ENCODE measurements at places on chromosomes 6 and 20.

GRCh38 chr6:99184696-99185095 is 164.8 kb downstream of the FAXC start:
- no peak for DNase-seq

- peak; percentile 19 for DNase-seq
Observed at GRCh38 chr20:44422083-44422482, 53.6 kb upstream of the TTPAL start.

- peak; percentile 41 for DNase-seq
Observed at GRCh38 chr20:12928358-12928754, 80.4 kb upstream of the SPTLC3 start.

DNA sequence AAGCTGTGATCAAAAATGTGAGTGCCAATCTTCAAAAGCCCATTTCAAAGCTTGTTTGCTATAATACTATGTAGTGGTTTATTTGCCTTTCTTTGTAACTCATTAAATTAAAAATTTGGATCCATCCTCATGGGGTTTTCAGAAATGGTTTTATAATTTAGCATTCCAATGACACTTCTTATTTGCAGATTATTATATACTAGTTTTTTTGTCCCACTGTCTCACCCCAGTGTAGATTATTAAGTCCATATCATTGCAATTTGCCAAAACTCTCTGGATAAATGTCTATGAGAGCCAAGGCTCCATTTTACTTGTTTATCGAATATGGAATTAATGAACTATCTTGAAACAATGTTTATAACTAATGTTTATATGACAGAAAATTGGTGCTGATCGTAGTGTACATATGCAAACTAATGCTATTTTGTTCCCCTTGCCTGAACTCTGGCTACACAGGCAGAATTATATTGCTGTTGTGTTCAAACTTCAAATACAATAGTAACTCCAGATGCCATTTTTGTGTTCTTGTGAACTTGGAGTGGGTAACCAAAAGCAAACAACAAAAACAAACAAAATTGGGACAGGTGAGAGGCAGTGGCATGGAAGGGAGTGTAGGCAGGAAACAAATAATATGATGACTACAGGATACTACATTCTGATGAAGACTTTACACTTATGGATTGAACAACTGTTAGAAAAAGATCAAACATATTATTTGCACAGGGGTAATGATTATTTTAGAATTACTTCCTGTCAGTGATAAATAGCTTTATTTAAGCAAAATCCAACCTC is 307.1 kb upstream of the FLRT3 start:
- DNase-seq: no peak

DNA sequence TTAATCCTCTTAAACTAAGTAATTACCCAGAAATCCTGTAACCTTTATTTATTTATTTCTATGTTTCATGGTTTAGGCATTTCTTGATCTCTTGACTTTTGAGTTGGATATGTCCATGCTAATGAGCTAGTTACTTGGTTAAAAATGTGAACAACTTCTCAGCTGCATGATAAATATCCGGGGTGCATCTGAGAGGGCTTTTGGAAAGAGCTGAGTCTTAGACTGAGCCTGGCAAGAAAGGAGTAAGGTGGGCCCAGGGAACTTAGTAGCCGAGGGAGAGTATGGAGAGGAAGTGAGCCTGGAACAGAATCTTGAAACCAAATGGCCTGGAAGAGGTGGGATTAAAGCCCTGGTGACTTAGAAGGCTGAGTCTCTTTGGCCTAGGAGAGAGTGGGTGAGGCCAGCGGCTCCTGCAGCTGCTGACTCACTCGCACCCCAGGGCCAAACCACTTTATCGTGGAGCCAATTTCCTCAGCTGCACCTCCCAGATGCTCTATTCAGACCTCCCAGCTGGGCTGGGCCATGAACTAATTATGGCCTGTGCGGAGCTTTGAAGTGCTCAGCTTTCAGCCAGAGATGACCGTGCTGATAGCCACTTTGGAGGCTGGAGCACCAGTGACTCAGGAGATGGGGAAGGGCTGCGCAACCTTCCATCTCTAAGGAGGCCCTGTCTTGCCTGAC is 19.1 kb downstream of the TGM3 start:
- peak; percentile 31 for DNase-seq

DNA sequence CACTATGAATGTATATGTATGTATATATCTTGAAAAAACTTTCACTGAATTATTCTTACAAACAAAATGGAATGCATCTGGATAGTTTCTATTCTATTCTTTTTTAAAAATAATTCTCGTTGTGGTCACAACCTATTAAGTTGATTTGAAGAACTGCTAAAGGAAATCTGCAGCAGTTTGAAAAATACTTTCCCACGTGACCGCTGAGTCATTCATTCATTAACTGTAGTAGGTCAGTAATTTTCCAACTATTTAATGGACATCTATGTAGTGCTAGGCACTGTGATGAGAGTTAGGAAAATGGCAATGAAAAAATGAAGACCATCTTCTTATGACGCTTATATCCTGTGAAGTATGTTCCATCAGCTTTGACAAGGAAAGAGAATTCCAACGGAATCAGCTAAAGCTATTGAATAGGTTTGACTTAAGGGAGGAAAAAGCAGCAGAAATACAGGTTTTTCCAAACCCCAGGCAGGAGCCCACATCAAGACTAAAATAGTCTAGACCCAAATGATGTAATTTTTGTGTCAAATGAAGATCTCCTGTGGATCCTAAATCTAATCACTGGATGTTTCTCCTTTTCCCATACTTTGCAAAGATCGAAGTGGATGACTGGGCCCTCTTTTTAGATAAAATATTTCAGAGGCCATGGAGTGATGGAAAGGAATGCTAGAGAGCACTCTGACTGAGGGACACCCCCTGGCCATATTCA is 4.1 kb upstream of the EFHC1 start:
- DNase-seq: peak; percentile 42

GRCh38 chr6:81894306-81894705 is 141.8 kb upstream of the TENT5A start:
- peak; percentile 91 for DNase-seq

GRCh38 chr6:3977875-3978711 is 100.8 kb downstream of the FAM217A start:
- DNase-seq: peak; percentile 98

- no peak for DNase-seq
Observed at GRCh38 chr6:128597004-128597403, 76.6 kb upstream of the PTPRK start.

GRCh38 chr6:170110201-170111140 is 180.4 kb downstream of the DLL1 start:
- no peak for DNase-seq

DNA sequence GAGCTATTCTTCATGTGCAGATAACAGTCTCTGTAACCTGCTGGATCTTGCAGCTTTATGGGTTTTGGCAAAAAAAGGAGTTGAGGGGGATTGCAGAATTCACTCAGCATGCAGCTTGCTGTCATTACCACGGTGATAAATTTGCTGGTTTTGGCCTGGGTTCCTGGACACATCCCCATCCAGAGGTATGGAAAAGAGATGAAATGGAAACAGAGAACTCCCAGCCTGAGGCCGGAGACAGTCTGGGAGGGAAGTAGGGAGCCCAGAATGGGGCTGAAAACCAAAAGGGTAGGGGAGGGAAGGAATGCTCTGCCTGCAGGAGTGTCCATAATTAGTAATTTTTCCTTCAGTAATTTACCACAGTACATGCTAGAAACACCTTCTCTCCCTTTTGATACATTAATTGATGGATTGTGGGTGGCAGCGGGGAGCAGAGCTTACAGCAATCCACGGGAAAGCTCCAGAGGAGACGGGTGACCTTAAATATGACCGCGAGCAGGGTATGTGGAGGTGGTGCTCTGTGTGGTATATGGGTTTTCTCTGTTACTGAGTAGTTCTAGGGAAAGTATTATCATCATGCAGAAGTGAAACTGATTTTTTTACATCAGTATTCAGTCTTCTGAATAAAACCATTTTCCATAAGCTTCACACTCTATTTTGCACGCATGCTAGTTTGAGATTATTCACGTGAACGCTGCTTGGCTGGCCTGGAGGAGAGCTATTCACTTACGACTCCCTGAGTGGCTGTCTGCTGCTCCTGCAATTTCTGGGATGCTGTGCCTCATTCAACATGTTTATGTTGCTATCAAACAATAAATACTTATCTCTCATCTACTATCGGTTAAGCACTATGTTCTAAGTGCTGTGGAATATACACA is 66.3 kb upstream of the KCNK16 start:
- DNase-seq: no peak

- peak; percentile 54 for DNase-seq
Observed at GRCh38 chr6:31128093-31128676, 7.9 kb upstream of the CDSN start.

- peak; percentile 56 for DNase-seq
Observed at GRCh38 chr6:5379647-5380242, 118.4 kb downstream of the FARS2 start.

- DNase-seq: peak; percentile 17
Observed at GRCh38 chr20:48106428-48106827, 321.1 kb upstream of the SULF2 start.

- peak; percentile 93 for DNase-seq
Observed at GRCh38 chr6:87407901-87408720, at the start of gene CFAP206. Gene CFAP206, plus strand, starts transcription at chr6:87407972. Its CDS starts 1,868 bp downstream, at chr6:87409840.

GRCh38 chr20:38853759-38854158 is 48.3 kb downstream of the PPP1R16B start:
- DNase-seq: no peak

- peak; percentile 50 for DNase-seq
Observed at GRCh38 chr20:31747640-31748039, 8.6 kb downstream of the TPX2 start.

- peak; percentile 86 for DNase-seq
Observed at GRCh38 chr6:73180763-73181619, 44.3 kb downstream of the KHDC1L start.

- DNase-seq: no peak
Observed at GRCh38 chr6:158046201-158047126, 64.8 kb downstream of the SYNJ2 start.

- DNase-seq: peak; percentile 30
Observed at GRCh38 chr6:54282186-54282585, 26.1 kb upstream of the TINAG start.

GRCh38 chr20:51481341-51481914 is 61.1 kb downstream of the NFATC2 start:
- DNase-seq: no peak

DNA sequence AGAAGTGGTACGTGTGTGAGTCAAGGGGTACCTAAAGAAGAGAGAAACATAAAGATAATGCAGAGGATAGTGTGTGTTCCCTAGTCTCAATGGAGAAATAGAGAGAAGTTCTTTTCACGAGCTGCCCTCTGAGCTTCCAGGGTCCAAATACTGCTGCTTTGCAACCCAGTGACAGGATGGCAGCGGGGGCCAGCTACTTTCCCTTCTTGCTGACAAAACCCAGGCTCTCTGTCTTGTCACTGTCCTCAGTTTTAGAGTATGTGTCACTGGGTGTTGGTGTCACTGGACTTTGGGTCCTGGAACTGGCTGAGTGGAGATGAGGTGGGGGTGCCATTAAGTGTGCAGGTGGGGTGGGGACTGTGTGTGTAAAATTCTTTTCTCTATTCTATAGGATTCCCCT is 265.6 kb downstream of the CDC5L start:
- DNase-seq: no peak

- DNase-seq: peak; percentile 38
Observed at GRCh38 chr6:4133941-4134838, 1.2 kb downstream of the ECI2 start.

DNA sequence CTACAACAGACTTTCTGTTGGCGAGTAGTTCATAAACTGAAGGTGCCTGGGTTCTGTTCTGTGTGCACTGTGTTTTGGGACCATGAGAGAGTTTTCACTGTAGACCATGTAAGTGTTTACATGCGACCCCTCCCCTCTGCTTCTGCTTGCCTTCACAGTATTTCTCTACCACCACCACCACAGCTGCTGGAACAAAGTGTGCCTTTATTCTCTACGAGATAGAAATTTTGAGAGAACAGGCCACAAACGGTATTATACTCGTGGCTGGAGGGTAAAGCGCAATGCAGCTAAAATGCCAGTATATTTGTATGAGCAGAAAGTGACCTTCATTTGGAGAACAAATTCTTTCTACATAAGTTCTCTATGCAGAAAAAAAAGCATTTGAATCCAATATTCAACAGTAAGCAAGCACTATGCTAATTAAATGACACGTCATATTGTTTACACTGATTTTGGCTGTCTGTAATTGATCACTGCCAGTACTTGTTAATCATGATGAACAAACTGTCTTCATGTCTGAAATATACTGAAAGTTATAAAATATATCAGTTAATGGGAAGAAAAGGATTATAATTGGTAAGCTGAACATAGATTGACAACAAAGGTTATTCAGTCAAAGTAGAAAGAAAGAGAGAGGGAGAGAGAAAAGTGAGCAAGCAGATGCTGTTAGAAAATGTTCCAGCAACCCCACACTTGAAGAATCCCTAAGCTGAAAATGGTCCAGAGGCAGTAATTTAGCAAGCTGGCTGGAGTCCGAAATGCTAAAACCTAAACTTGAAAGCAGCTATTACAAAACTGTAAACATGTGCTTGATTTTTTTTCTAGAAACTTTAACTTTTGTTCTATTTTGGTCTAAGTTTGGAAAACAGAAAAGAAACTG is 8.8 kb downstream of the CLDN20 start:
- DNase-seq: peak; percentile 40

DNA sequence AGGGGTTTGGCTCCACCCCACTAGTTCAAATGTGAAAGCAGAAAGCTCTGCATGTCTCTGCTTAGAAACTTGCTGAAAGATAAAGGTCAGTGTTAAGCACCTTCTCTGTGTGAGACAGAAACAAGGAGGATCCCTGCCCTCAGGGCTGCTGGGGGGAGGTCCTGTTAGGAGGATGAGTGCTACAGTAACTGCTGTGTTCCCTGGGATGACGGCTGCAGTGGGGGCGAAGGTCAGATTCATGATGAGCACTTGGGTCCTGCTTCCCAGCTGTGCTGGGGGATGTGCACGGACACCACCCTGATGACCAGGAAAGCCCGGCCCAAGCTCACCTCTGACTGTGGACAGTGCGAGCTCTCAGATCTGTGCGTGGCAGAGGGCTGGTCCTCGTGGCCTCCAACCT is 252.6 kb downstream of the DLL1 start:
- no peak for DNase-seq

- peak; percentile 34 for DNase-seq
Observed at GRCh38 chr6:1970151-1970561, 275.2 kb downstream of the GMDS start.

DNA sequence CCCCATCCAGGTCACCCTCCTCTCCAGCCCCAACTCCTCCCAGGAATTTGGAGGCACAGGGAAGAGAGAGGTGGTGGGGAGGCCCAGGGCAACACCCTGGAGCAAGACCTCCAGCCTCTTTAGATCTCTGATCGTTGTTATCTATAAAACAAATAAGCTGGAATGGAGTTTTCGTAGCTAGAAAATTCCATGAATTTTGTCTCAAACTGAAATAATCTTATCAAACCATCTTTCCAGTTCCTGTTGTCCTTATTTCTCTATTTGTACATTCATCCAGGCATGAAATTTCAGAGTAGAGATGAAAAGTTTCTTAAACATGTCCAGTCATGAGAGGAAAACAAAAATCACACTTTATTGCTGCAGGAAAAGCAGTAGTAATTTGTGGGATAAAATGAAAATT is 6.2 kb upstream of the SLC4A11 start:
- DNase-seq: no peak

DNA sequence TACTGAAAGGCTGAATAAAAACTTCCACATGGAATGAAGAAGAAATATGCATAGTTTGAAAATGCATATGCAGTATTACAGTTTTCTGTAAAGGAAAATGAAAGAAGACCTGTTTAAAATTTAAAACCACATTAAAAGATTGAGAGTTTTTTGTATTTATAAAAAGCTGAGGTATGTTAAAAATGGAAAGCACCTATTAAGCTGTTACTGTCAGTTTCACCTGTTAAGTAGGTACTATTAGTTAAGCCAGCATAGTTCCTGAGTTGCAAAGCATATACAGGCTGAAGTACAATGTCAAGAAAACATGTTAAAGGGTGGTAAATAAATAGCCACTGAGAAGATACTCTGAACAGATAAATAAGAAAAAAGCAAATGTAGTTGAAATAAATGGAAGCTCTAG is 69.9 kb downstream of the ATXN1 start:
- DNase-seq: no peak
